A172 (cell line): ENCODE measurements at places on chromosomes 16 and 17. TPM values are rescaled to one million over a fixed set of nuclear protein-coding genes. Genes with fewer than 3 reads are reported as not detected.

ASPHD1 gene
- 18.4 and 22.0 TPM in 2 replicates for total RNA-seq

DRC3 gene
- total RNA-seq = 1.1 and 1.7 TPM in 2 replicates

SMIM5 gene
- total RNA-seq = 0.07 and 0.26 TPM in 2 replicates

TERB1 gene
- total RNA-seq = 0.07 TPM in 1 of 2 replicates, not detected in the other

GAS7 gene
- total RNA-seq = 0.07 and 0.10 TPM in 2 replicates

C16orf96 gene
- not detected in 2 replicates for total RNA-seq
